ENCODE measurements at places on chromosomes 4 and X.

DNA sequence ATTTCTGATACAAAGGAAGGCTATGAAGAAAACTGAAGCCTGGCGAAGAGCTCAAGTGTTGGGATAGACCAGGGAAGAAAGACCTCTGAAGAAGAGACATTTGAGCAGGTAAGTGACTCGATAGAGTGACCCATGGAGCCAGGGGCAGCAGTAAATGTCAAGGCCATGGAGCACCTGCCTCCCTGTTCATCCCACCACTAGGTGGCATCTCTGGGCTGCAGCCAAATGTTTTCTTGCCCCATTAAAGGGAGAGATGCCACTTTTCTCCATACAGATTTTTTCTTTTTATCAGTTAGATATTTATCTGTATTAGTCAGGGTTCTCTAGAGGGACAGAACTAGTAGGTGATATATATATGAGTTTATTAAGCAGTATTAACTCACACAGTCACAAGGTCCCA, 4.9 kb upstream of the ZNF81 start:
- DNase-seq, result peak; percentile 13

DNA sequence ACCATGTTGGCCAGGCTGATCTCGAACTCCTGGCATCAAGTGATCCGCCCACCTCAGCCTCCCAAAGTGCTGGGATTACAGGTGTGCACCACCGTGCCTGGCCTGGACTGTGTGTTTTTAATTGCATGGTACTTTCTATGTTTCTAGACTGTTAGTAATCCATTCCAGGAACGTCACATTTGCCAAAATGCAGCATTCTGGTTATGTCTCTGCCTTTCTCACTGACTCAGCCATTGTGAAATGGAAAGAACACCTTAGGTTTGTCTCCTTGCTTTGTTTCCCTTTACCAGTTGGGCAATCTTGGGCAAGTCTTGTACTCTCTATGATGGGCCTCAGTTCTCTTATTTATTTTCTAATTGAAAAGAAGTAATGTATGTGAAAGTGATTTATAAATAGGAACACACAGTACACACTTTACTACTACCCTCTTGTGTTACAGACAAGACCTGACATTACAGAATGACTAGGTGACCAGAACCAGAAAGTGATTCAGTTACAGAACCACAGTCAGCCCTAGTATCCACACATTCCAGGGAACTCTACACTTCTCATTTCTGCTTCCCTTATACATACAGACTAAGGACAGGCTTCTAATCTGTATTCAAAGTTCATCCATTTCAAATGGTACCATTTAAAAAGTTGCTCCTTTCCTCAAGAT, 187.1 kb downstream of the MGST2 start:
- no peak for DNase-seq

DNA sequence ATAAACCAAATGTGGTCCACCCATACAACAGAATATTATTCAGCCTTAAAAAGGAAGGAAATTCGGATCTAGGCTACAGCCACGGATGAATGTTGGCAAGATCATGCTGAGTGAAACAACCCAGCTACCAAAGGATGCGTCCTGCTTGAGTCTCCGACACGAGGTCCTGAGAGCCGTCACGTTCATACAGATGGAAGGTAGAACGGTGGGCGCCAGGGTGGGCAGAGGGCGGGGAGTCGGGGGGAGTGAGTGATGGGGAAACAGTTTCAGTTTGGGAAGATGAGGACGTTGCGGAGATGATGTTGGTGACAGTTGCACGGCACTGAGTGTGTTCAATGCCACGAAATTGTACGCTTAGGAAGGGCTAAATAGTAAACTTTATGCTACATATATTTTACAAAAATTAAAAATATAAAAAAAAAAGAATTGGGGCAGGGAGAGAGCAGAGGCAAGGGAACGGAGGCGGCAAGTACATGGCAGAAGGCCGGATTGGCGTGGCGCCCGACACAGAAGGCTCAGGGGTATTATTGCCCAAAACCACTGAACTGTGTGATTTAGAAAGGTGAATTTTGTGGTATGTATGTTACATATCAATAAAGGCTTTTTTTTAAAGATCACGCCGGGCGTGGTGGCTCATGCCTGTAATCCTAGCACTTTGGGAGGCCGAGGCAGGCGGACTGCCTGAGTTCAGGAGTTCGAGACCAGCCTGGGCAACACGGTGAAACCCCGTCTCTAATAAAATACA, 14.8 kb upstream of the MXD4 start:
- DNase-seq, result no peak

- DNase-seq, result no peak
Measured at GRCh38 chrX:38437093-38437492, 84.7 kb downstream of the OTC start.

- no peak for DNase-seq
Measured at GRCh38 chr4:137623013-137623412, 90.7 kb upstream of the PCDH18 start.

DNA sequence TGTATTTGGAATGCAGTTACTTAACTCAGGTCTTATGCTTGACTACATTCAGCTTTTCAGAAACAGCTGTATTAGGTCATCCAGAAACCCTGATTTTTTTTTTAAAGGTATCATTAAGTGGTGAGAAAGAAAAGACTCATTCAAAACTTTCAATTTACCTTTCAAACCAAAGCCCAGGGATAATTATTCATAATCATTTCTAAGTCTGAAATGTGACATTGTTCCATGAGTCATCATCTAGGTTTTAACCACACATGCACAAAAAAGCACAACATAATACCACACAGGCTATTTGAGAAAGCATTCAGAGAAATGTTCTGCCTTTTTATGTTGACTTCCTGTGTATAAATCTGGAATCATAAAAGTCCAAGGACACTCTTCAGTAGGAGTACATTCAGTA, 288.2 kb downstream of the IL1RAPL2 start:
- no peak for DNase-seq

GRCh38 chr4:38319456-38320342, 344.3 kb upstream of the KLF3 start:
- peak; percentile 56 for DNase-seq

GRCh38 chr4:156931267-156931666, 40.3 kb downstream of the PDGFC start:
- no peak for DNase-seq

- no peak for DNase-seq
Measured at GRCh38 chr4:144583658-144584057, 62.3 kb upstream of the HHIP start.

- DNase-seq, result no peak
Measured at GRCh38 chr4:146661367-146661766, 22.7 kb downstream of the POU4F2 start.

- DNase-seq, result no peak
Measured at GRCh38 chr4:6502747-6503465, 30.5 kb upstream of the PPP2R2C start.

DNA sequence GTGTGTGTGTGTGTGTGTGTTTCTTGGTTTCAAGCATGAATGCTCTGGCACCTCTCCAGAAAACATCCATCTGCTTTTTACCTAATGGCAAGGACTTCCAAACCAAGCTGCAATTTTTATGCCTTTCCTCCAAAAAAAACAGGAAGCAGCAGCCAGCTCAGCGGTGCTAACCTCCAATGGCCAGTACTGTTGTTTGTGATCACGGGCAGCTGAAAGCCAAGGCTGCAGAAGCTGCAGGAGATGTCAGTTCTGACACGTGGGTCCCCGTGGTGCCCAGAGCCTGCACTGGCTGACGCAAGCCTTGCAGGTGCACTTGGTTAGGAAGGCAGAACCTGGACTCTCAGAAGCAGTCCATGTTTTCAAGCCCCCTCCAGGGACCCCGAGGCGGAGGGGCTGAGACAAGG, 313.6 kb upstream of the DDX53 start:
- DNase-seq, result no peak

DNA sequence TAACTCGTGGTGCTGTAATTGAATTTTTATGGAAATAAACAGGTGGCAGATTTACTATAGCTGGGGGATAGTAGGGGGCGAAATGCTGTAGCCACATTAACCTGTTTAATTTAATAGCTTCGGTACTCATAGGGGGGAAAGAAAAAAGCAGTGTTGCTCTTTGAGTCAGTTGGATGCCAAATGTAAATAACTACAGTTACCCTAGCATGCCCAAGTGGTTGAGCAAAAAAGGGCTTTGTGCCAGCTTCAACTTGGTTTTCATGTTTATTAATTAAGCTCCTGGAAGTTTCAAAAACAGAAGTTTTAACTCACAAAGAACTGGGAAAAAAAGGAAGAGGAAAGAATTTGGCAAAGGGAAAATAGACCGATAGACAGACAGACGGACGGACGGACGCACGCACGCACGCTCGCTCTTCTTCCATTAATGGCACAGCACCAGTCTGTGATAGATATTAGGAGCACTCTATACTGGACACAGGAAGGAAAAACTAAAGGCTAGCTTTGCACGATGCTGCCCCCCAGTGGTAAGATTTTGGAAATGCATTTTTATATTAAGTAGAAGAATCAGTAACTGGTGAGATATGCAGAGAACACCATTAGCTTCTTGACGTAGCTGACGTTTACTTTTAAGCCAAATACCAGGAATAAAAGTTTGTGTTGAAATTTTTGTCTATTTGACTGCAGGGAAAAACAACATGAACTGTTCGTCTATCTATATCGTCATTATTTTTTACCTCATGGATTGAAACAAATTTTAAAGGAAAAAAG, 151.8 kb downstream of the SLC7A11 start:
- DNase-seq, result no peak

DNA sequence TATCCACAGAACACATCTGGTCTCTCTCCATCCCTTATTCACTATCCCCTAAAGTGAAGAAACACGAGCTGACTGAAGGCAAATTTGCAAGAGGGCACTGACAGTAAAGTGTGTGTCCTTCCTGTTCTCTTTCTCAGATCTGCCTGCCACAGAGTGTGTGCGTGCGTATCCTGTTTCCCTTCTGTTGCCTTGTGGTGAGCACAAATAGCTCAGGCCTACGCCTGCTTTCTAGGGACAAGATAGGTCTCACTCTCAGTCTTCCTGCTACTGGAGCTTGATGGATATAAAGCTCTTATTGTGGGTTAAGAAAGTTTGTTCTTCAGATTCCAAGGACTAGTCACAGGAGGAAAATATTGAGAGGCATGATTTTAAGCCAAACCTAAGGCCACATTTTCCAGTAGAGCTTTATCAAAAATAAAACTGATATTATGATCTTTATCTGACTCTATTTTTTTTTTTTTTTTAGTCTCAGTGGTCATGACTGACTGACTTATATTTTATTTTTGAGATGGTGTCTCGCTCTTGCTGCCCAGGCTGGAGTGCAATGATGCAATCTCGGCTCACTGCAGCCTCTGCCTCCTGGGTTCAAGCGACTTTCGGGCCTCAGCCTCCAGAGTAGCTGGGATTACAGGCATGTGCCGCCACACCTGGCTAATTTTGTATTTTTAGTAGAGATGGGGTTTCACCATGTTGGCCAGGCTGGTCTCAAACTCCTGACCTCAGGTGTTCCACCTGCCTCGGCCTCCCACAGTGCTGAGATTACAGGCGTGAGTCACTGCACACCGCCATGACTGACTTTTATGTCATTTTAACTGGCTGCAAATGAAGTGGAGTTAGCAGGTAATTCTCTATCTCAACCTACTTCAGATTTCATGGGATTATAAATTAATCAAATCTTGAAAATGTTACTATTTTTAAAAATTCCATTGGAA, 140.3 kb upstream of the SH3RF1 start:
- DNase-seq, result peak; percentile 1

- no peak for DNase-seq
Measured at GRCh38 chrX:140163371-140164159, 198.2 kb upstream of the CXorf66 start.

DNA sequence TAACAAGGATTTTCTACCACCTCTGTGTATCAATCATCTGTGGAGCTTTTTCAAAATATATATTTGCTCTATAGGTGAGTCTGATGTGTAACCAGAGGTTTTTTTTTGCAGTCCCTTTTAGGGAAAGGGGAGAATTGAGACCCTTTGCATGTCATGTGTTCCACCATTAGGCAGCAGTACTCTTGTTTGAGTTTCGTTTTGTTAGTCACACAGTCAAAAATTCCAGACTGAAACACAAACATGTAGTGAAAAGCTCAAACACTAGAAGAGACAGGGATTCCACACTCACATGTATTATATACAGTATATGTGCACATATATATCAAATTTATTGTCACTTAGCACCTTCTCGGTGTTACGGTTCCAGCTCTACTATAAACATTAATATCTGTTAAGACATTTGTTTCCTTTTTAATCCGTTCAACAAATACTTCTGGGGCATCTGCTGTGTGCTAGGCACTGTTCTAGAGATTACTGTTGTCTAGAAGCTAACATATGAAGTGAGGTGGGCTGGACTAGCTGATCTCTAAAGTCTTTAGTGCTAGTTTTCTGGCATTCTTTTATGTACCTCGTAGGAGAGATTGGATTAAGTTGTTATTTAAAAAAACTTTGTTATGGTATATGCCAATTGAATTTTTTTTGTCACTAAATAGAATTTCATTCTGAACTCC, 5.5 kb downstream of the USP9X start:
- no peak for DNase-seq

DNA sequence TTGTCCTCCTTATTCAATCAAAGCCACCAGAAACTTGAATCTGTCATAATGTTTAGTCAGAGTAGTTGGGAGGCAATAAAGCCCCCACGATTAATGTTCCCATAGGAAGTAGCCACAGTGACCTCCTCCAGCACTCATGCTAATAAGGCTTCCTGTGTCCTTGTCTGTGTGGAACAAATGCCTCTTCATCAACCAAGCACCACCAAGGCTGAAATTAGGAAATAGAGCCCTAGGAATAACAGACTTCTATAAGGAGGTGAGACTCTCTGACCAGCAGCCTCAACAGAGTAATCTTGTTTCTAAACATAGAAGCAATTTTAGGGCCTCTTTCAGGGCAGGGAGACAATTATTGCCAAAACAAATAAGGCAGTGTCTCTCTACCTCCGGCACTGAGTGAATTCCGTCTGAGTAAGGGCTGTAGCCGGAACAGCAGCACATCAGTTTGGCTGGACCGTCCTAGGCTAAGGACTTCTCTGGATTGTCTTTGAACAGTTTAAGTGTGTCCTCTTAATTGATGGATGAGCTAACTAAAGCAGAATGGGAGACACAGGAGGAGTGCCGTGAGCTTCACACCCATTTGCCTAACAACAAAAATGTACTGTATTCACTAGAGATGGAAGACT, 329.2 kb upstream of the HAND2 start:
- no peak for DNase-seq

DNA sequence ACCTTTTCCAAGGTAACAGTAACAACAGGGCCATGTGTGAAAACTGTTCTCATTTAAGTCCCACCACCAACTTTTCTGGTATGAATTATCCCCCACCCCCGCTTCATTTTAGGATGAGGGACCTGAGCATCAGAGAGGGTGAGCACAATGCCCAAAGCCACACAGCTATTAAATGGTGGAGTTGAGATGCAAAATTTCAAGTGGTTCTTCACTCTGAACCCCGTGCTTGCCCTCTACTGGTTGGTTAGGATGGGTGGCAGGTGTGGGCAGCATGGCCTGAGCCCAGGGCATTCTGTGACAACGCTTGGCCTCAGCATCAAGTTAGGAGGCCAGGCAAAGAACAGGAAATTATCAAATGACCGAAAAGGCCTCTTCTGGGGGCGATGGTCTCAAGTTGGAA, 33.5 kb downstream of the MED28 start:
- DNase-seq, result no peak

- no peak for DNase-seq
Measured at GRCh38 chrX:45134775-45135174, 65.9 kb downstream of the DIPK2B start.
